ENCODE measurements at places on chromosomes 16 and 17.
A peak's percentile ranks its signal among the peaks of the same experiment; 100 is the strongest.

DNA sequence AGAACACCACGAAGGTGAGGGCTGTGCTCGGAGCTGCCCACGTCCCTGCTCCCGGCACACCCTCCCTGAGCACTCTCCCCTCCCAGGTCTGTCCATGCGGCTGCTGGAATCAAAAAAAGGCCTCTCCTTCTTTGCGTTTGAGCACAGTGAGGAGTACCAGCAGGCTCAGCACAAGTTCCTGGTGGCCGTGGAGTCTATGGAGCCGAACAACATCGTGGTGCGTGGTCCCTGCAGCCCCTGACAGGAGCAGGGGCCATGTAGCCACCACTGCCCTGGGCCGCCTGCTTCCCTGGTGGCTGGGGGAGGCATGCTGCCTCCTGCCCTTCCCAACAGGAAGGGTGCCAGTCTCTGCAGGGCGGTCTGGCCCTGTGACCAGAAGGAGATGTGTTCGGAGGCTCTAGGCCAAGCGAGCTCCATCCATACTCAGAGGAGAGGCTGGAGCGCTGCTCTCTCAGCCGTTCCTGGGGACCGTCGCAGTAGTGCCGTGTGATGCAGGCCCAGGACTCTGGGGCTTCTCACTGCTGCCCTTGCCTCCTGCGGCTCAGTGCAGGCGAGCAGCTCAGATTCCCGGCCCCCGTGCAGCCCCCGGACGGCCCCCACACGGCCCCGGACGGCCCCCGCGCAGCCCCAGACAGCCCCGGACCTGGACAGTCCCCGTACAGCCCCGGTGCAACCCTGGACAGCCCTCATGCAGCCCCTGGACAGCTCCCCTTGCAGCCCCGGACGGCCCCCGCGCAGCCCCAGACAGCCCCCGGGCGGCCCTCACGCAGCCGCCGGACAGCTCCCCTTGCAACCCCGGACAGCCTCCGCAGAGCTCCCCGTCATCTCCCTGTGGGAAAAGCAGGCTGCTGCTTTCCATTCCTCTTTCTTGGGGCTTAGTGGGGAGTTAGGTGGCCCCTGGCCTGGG is 20.5 kb downstream of the TCF25 start:
- no peak for DNase-seq

DNA sequence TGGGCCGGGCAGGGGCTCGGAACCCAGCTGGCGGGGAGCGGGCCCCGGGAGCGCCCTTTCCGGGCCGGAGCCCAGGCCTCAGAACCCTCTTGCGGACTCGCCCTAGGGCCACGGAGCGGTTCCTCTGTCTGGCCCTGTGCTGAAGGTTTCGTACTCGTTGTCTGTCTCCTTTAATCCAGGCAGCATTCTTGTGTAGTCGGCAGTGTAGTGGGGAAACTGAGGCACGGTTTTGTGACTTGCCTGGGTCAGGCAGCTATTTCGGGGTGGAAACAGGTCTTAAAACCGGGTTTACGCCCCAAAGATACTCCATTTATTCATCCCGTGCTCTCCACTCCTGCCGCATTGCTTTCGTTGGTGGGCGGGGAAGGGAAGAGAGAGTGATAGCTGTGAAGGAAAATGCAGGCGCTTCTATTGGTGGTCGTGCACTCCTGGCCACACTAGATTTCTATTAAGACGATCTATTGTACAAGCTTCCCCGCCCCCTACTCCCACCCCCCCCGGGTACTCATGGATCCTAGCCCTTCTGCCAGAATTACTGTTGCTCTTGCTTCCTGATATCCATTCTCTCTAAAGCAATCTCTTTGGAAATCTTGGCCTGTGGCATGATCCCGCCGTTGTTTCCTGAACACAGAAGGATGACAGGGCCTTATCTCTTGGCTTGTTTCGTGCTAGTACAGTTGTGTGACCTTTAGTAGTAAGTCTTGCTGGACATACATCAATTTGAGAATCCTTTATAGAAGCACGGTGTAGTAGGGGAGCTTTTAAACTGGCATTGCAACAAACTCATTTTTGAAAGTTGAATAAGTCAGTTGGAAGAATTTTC is 751 bp downstream of the DCAF7 start:
- peak; percentile 46 for DNase-seq

DNA sequence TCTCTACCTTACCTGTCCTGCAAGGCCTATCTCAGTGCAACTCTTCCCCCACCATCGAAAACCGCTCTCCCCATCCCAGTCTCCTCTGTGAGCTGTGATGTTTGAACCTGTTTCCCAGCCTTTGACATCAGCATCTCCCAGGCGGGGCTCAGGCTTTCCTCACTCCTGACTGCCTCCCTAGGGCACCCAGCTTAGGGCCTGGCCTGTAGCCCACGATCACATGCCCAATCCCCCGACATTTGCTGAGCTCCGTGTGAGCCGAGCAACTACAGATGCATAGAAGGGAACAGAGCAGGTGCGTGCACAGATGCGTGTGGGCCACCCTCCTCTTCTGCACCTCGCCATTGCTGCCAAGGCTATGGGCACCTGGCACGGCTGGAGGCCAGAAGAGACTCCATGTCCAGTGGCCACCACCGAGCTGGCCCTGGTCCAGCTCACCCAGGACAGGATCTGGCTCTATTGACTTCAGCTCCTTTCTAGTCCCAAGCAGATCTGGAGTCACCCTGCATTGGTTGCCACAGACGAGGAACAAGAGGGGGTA is 35.5 kb upstream of the CMIP start:
- DNase-seq, result no peak

- DNase-seq, result no peak
Measured at GRCh38 chr16:88536971-88537751, 33.0 kb upstream of the ZC3H18 start.

GRCh38 chr16:49631187-49632041 is 224.5 kb downstream of the ZNF423 start:
- DNase-seq, result no peak

DNA sequence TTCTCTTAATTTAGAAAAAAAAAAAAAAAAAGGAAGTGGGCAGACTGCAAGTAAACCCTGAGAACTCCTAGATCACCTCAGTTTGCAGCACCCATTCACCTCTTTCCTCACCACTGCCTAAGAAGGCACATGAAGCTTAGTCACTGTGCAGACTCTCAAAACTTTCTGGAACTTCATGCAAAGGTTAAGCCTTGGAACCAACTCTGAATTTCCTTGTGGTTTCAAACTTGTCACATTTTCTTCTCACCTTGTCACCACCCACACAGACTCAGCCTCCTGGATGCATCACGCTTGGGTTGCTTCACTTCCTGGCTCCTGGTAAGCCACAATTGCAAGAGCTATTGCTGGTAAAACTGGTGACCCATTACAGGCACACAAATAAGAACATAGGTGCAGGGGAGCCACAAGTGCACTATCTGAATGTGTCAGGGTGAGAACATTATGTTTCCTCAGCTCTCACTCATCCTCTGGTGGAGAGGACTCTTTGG is 15.0 kb upstream of the CPD start:
- DNase-seq, result no peak

DNA sequence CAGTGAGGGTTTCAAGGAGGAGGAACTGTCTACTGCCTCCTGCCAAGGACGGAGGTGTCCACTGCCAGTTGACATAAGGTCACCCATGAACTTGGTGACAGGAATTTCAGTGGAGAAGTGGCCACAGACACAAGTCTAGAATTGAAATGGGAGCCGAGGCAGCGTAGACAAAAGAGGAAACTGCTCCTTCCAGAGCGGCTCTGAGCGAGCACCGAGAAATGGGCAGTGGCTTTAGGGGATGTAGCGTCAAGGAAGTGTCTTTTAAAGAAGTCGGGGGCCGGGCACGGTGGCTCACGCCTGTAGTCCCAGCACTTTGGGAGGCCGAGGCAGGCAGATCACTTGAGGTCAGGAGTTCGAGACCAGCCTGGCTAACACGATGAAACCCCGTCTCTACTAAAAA is 3.1 kb upstream of the SERPINF1 start:
- no peak for DNase-seq

- no peak for DNase-seq
Measured at GRCh38 chr16:87308826-87309225, 8.4 kb downstream of the C16orf95 start.

- peak; percentile 75 for DNase-seq
Measured at GRCh38 chr17:520447-521182, 168.0 kb upstream of the RPH3AL start.

DNA sequence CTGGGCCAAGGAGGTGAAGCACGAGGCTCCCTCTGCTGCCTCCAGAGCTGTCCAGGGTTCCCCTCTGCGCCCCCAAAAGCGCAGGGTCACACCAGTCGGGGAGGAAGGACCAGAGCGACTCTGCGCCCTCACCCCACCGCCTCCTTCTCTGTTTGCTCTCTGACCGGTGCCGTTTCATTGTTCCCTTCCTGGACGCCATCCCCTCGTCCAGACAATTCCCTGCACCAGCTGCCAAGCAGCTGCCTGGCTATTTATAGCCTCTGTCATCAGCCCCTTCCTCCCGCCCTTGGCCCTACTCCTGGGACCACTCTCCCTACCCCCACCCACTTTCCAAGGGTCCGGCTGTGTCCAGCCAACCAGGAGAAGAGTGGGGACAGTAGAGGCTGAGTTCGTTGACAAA is 68.8 kb upstream of the CREBBP start:
- no peak for DNase-seq

GRCh38 chr16:21326459-21326858 is 48.4 kb upstream of the CRYM start:
- DNase-seq, result no peak

DNA sequence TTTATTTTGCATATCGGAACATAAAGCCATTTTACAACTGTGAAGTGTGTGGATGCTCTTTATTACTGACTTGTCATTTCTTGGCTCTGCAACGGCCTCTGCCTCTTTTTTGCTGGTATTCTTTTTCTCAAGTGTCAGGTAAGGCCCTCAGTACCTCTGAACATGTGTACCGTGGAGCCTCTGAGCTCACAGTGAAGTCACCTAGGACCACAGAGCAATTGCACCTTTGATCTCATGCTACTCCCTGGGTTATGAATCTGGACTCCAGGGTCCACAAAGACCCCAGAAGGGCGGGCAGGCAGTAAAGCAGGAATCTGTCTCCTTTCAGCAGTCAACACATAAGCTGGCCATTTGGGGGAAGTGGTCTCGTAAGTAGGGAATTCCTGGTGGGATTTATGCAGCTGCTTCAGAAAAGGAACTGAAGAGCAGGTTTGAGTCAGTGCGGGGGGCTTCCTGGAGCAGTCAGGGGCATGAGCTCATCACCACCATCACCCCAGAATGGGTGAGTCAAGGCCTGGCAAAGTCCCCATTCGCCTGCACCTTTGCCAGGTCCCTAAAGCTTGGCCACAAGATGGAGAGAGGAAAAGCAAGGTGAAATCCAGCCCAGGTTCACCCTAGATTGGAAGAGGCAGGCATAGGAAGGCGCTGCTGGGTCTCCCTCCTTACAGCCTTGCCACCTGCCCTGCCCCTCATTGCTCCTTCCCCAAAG is 33.0 kb downstream of the TBX4 start:
- no peak for DNase-seq

DNA sequence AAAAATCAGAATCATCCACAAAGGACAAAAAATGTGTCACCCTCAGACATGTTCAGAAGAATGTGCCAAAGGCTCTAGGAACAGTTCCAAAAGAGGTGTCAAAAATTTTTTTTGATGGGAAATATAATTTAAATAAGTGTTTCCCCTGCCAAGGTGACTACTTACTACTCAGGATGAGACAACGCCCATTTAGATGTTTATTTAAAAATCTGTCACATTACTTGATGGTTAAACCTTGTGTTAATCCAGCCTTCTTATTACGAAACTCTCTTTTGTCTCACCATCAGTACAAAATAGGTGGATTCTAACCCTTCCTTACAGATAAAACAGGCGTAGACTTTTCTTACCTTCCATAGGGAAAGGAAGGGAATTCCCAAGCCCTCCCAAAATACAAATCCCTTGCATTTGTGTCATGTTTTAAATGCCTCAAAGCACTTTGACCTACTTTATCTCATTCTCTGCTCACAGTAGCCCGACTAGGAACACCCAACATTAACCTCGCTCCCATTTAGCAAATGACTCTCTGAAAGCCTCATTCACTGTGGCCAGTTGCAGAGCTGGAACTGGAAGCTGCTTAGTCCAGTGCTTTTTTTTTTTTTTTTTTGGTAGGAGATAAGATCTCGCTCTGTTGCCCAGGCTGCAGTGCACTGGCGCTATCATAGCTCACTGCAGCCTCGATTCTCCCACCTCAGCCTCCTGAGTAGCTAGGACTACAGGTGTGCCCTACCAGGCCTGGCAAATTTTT is 5.8 kb upstream of the GNA13 start:
- DNase-seq, result no peak

- DNase-seq, result no peak
Measured at GRCh38 chr16:12553191-12553590, 250.5 kb downstream of the CPPED1 start.

DNA sequence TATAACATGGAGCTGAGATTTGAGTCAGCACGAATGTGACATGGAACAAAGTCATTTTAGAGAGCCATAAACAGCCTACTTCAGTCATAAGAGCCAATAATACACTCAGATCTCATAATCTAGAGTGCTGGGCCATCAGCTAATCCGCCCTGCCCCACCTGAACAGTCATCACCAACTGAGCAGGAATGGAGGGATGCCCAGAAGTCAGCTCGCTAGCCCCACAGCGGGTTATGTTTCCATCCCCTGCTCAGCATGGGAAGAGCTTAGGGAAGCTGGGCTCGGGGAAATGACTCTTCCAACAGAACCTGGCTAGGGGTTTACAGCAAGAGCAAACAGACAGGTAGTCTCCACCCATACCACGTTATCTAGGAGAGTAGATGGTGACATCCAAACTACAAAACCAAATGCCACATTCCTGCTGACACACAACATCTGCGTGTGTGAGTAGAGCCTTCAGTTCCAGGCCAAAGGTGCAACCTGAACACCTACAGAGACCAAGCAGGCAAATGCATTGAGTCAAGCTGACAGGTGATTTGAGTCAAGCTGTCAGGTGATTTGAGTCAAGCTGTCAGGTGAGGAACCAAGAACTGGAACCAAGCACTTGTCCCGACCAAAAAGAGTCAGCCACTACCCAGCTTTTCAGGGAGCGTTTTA is 2.0 kb downstream of the TMEM11 start:
- DNase-seq, result no peak

GRCh38 chr17:80830020-80830780 is 161.4 kb upstream of the CHMP6 start:
- DNase-seq, result no peak

Measured in NCI-H1694 (cell line).